Left hindlimb (tissue), 1 donor: ENCODE measurements at places on chromosomes 11 and 22.
A peak's percentile ranks its signal among the peaks of the same experiment; 100 is the strongest.

GRCh38 chr11:16799890-16800289 lies 61.4 kb downstream of the C11orf58 start:
- no peak for DNase-seq

- DNase-seq, result no peak
Measured at GRCh38 chr11:35856756-35857155, 87.1 kb upstream of the LDLRAD3 start.

DNA sequence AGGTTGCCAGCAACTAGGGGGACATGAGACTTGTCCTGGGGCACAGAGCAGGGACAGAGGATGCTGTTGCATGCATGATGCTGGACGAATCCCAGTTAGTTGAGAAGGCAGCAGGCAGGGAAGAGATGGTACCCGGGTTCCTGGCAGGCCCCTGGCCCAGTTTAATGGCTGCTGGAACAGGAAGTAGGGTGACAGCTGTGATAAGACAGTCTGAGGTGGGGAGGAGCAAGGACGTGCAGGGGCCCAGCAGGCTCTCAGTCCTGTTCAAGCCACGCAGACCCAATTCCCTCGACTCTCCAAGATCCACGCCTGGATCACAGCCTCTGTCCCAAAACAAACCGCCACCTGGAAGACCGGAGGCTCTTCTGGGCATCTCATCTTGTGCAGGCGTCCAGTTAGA lies 32.0 kb downstream of the LRRC10B start:
- DNase-seq, result no peak

GRCh38 chr11:115499891-115500290 lies 4.3 kb downstream of the CADM1 start:
- no peak for DNase-seq

DNA sequence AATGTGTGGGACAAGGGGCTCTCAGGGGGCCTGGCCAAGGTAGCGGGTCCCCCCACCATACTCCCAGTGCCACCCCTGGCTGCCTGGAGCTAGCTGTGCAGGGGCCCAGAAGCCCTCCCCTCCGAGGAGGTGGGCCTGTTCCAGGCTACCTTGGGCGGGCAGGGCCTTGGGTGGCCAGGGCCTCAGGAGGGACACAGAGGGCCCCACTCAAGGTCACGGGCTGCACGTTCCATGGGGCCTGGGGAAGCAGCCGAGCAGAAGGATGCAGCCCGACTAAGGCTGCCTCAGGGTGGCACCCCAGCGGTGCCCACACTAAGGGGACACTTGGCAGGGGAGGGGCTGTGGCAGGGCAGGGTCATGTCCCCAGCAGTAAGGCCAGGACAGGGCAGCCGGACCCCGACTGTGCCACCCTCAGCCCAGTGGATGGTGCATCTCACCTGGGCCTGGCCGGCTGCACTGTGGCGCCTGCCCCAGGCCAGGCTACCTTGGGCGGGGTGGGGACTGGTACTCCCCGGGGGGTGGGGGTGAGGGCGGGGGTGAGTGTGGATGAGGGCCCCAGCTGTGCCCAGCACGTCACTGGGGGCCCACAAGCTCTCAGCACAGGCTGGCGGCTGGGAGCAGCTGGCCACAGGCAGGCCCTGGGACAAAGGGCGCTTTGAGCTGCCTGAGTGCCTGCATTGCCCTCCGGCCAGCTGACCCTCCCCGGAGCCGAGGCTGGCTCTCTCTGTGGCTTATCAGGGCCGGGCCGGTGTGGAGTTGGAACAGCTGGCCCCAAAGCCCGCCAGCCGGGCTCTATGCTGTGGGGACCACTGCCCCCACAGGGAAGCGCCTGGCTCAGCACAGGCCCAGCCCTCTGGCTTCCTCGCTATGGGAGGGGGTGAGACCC lies 117.1 kb downstream of the KCNQ1 start:
- peak; percentile 61 for DNase-seq

DNA sequence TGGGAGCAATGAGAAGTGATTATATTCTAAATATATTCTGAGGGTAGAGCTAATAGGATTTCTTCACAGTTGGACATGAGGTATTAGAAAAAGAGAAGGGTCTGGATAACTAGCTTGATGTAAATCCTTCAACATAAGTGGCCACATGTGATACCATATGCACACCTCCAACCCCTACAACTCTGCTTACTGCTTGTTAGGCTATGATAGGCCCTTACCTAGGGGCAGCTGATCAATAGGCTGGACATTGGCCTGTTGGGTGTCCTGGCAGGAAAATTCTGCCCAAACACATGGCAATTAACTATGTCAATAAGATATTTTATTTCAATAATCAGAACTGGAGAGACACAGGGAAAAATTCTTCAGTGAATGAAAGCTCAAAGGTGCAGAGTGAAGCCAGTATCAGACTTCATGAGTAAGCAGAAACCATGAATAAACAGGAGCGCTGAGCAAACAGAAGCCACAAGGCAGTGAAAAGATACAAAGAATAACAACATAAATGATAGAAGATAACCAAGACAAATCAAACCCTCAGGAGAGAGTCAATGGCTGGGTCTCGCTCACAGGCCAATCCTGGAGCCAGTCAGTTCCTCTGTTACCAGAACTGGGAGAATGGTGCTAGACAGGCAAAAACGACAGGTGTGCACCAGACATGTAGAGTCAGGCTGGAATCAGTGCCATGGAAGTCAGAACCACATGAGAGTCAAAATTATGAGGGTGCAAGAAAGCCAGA lies 46.3 kb upstream of the PSMA1 start:
- DNase-seq, result no peak

DNA sequence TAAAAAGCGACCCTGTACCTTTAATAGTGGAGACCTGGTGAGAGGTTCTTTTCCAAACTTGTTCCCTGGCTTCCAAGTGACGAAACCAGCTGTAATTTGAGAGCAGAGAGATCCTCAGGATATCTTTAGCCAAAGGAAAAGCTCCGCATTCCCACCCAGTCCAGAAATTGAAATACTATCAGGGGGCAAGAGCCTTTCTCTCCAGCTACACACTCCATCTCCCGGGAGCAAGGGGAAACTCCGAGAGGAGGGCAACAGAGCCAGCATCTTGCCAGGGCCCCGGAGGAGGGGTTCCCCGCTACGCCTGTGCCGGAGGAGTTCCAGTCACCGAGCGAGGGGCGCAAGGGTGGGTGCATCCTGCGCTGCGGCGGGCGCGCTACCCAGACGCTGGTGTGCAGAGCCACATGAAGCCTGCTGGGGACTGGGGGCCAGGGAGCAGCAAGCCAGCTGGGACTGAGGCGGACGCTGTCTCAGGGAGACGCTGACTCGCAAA lies at the start of gene FIBIN:
Gene FIBIN (plus strand): TSS at position 148 of the 493 bp plus-strand sequence. CDS start 415 bp downstream, outside the sequence.
- peak; percentile 83 for DNase-seq

- DNase-seq, result no peak
Measured at GRCh38 chr11:80320226-80320625, 879.4 kb upstream of the TENM4 start.

DNA sequence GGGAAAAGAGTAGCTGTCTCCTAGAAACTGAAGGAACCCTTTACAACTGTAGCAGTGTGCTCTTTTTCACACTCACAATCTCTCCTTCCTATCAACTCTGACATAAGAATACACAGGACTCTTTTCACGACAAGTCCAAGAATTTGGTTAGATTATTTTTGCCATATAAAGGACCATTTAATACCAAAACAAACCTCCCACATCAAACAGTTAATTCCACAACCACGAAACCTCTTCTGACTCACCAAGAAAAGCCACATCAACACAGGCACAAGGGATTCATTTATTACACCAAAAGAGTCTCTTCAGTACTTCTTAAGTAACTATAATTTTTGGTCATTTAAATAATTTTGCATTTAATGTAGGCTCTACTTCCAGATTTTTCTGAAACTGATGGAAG lies 222.6 kb upstream of the PITPNB start:
- no peak for DNase-seq

DNA sequence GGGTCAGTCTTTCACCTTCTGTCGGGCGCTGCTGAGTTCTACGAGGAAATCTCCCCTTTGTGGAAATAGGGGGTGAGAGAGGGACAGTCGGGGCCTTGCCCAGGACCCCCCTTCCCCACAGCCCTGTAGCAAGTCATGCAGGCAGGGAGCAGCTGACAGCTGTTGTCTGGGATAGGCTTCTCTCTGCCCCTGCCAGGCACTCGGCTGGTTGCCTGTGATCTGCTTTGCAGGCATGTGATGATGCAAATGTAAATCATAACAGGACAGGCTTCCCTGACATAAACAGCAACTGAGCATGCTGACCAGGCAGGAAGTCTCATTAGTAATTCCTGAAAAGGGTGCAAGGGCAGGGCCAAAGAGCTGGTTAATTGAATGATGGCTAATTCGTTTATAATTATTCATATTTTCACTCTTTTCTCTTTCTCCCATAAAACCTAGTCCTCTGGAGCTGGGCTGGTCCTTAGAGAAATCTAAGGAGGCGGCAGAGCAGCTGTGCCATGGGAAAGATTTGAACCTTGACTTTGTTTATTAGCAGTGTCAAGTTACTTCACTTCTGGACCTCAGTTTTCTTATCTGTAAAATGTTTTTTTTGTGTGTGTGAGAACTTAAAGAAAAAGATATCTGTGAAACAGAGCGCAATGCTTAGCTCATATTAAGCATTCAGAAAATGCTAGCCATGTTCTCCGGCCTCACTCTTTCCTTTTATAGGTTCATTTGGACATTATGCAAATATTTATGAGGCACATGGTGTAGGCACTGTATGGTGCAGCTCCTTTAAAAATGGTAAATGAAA lies 129.7 kb downstream of the LDLRAD3 start:
- DNase-seq, result peak; percentile 76

- no peak for DNase-seq
Measured at GRCh38 chr11:113773092-113773415, 438 bp downstream of the ZW10 start.

GRCh38 chr11:102187416-102188151 lies 77.3 kb downstream of the YAP1 start:
- DNase-seq, result peak; percentile 54

DNA sequence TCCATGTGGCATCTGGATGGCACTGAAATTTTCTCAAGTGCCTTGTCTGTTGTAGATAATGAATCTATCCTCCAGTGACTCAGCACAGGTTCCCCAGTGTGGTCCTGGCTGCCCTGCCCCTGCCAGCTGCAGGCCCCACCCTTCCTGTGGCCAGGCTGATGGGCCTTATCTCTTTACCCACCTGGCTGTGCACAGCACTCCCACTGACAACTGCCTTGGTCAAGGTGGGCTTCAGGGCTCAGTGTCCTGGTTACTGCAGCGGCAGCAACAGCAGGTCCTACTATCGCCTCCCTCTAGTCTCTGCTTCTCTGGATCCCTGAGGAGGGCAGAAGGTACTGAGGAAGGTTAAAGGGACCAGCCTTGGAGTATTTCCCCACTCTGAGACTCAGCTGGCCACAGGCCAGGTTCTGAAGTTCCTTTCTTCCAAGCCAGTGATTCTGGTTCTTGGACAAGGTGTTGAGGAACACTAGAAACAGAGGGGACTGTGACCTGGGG lies 3.1 kb downstream of the HMBS start:
- no peak for DNase-seq

- DNase-seq, result no peak
Measured at GRCh38 chr22:28607795-28608194, 71.8 kb downstream of the TTC28 start.

GRCh38 chr11:35215945-35216344 lies 77.0 kb downstream of the CD44 start:
- no peak for DNase-seq

DNA sequence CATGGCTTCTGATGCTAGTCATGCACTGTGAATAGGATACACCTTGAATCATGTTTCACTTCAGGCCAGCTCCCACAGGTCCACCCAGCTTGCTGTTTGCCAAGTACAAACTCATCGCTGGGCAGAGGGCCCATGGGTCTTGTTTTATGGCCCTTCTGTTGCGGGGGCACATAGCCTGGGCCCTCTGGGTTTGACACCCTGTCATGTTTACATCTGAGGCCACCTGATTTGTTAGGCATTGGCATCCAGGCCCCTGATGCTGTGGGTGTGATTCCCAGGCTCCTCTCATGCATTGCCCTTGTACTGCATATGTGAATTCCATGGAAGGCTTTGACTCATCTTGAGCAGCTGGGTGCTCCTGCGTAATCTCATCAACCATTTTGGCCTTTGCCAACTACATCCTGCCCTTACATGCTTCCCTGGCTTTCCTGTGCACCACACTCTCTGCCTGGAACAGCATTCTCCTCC lies 32.6 kb downstream of the PPFIBP2 start:
- DNase-seq, result no peak

- DNase-seq, result peak; percentile 62
Measured at GRCh38 chr11:44241851-44242250, 68.1 kb downstream of the ALX4 start.

GRCh38 chr11:61007383-61007955 lies 36.0 kb downstream of the CD6 start:
- peak; percentile 47 for DNase-seq

DNA sequence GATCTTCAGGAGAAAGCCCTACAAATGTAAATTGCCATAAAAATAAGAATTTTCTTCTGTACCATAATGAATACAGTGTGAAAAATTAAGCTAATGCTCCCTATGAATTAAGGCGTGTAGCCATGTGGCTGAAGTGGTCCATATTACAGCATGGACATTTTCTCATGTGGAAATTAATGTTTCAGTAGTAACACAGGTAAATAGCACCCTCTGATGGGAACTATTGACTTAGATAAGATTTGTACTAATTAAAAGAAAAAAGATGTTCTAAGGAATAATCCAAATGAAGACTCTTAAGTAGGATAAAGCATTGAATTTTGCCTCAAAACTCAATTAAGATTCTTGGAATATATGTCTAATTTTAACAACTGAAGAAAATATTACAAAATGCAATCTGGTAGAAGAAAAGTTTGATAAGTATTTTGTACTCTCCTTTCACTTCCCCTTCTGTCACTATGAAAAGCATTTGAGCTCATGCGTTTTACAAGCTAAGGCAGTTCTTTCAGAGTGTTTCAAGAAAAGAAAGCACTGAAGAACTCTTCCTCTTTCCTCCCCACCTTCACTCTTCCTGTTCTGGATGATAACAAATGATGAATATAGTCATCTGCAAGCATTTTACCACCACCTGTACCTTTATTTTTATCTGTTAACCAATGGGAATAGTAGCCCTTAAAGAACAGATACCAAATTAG lies 9.9 kb upstream of the OR8D2 start:
- DNase-seq, result no peak

- DNase-seq, result peak; percentile 7
Measured at GRCh38 chr22:49767355-49768062, 60.2 kb downstream of the BRD1 start.

GRCh38 chr11:76901144-76901543 lies 40.4 kb downstream of the ACER3 start:
- DNase-seq, result no peak
